ENCODE measurements at places on chromosomes 16 and 17.

GRCh38 chr16:64545768-64546167 is 576.1 kb downstream of the CDH11 start:
- no peak for DNase-seq

DNA sequence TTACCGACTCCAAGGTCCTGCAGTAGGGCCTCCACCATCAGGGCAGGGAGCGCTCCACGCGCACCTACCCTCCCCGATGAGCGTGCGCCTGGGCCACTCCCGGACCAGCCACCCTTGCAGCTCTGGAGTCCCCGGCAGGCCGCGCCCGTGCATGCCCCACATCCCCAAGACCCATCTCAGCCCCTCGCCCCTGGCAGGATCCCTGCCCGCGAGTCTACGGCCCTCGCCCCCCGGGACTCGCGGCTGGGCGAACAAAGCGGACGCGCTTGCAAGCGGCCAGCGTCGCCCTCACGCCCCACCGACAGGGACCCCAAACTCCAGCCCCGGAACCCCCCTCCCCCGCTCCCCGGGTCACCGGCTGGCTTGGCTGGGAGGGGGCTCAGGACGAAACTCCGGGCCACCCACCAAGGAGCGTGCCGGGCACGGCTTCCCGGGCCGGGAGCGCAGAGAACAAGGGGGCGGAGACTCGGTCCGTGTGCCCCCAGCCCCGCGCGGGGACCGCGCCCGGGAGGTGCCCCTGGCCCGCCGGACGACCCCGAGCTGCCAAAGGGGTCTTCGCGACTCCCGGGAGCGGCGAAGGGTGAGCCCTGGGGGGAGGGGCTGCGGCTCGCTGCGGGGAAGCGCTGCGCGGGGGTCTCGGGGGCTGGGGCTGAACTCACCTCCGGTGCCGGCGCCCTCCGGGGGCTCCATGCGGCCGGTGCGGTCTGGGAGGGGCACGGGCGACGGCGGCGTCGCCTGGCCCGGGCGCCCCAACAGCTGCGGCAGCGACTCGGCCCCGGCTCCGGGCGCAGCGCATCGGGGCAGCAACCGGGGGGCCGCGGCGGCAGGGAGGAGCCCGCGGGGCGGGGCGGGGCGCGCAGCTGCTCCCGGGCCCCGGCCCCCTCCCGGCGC is at the start of gene DBNDD1:
DBNDD1 (minus strand) TSS at position 805 of the 891 bp plus-strand sequence; CDS start at position 690, 115 bp downstream.
- no peak for DNase-seq

GRCh38 chr17:39863918-39864746 is at the start of gene IKZF3:
Gene IKZF3, minus strand, starts transcription at chr17:39864312. Its CDS starts 186 bp downstream, at chr17:39864126.
- DNase-seq = no peak

- peak; percentile 99 for DNase-seq
Observed at GRCh38 chr17:13544292-13544691, 57.4 kb downstream of the HS3ST3A1 start.

DNA sequence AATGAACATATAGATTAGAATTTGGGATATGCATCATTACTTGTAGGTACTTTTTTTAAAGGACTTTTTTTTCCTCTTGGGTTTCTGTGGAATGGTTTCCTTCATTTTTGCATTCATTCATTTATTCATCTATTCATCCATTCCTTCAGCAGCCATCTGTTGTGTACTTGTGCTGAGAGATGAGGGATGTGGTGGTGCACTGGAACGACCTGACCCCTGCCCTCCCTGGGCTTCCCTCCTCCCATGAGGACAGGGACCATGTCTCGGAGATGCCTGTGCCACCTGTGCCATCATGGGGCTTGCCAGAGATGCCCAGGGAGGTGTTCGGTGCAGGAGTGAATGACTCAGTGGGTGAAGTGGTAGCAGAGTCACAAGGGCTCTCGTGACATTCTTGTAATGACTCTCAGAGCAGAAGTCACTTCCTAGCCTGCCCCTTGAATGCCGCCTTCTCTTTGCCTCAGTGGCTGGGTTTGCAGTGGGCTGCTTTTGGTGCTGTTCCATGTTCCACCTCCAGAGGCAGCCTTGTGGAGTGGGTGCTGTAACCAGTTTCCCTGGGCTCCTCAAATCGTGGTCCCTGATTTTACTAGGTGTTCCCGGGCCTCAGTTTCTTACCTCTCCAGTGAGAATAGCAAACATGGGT is 43.9 kb downstream of the CLEC16A start:
- DNase-seq = no peak

- DNase-seq = no peak
Observed at GRCh38 chr16:84570739-84571403, 47.0 kb downstream of the COTL1 start.

GRCh38 chr16:27805828-27806351 is 255.9 kb downstream of the KATNIP start:
- no peak for DNase-seq

DNA sequence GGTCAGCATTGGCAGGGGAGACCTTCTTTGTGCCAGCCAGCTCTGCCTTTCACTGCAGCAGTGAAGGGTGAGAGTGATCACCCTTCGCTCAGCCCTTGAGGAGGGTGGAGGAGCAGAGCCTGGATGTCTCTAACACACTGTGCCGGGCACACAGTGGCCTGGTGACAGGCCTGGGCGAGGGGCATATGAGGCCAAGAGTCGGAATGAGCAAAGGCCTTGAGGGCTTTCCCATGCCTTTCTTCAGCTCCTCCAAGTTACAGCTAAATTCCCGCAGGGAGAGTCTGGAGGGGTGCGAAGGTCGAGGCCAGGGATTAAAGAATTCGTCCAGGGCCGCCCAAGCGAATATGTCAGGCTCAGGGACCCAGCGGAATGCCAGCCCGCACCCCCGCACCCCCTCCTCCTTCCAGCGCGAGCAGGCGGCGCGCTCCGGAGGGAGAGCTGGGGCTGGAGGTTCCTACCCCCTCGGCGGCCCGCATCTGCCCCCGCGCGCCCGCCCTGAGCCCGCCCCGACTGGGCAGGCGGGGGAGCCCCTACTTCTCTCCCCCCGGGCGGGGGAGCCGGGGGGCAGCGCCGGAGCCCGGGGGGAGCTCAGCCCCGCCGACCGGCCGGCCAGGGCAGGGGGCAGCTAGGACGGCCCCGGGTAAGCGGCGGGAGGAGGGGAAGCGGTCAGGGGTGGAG is at the start of gene RASL10B:
RASL10B (plus strand) TSS at position 401 of the 678 bp plus-strand sequence. CDS start 3,546 bp downstream, outside the sequence.
- no peak for DNase-seq

DNA sequence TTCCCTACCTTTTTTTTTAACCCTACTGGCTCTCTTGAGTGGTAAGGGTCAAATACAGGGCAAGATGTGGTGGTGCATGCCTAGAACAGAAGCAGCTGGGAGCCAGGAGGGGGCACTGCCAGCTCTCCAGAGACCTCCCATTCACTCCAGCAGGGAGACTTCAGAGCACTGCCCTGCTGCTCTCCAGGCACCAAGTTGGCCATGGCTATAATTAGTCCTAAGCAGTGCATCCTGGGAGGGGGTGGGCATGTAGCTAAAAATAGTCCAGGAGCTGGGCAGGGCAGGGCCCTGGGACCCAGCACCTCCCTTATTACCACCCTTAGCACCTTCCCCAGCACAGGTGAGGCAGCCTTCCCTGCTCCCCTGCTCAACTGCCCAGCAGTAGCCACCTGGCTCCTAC is 3.5 kb downstream of the CORO6 start:
- no peak for DNase-seq

DNA sequence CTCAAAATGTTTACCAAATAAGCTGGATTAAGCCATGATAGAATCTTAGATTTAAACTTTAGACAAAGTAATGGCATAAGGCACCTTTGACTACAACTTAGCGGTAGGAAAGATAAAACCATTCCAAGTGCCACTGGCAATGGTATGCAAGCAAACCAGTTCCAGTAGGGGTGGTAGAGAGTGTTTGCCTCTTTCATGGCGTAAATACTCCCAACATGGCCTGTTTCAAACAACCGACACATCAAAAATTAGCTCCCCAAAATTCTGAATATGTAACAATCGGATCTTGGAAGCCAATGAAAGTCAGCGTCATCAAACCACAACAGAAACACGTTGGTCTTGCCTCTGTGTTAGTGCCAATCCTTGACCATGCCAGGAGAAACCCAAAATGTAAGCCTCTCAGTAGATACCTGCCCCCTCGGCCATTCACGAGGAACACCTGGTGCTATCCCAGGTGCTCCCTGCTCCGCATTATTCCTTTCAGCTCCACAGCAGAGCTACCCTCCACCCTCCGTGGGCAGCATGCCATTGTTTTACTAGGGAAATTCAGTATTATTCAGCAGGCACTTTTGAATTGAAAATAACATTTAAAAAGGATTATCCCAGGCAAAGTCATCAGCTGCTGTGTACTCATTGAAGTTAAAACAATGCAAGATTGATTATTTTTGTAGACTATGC is 307.8 kb upstream of the CDH11 start:
- no peak for DNase-seq

GRCh38 chr16:48609652-48610029 is 339 bp downstream of the N4BP1 start:
- DNase-seq = peak; percentile 23

All from fibroblast of skin of left biceps (primary cell).